Stimulated activated naive CD4-positive, alpha-beta T cell treated with Interleukin-2 at 50 U/mL for 16 hours (primary cell): ENCODE measurements at places on chromosomes 1 and 21.
A peak's percentile ranks its signal among the peaks of the same experiment; 100 is the strongest.

GRCh38 chr1:36553591-36554322 lies 71.0 kb upstream of the CSF3R start:
- peak; percentile 53 for DNase-seq

- DNase-seq, result no peak
Observed at GRCh38 chr1:86498281-86498680, 29.6 kb downstream of the CLCA1 start.

GRCh38 chr21:34824314-34824713 lies 155.5 kb downstream of the CLIC6 start:
- no peak for DNase-seq

GRCh38 chr1:21898326-21899200 lies 38.5 kb downstream of the HSPG2 start:
- DNase-seq, result no peak

- DNase-seq, result no peak
Observed at GRCh38 chr1:160398823-160399222, 1.5 kb upstream of the VANGL2 start.

DNA sequence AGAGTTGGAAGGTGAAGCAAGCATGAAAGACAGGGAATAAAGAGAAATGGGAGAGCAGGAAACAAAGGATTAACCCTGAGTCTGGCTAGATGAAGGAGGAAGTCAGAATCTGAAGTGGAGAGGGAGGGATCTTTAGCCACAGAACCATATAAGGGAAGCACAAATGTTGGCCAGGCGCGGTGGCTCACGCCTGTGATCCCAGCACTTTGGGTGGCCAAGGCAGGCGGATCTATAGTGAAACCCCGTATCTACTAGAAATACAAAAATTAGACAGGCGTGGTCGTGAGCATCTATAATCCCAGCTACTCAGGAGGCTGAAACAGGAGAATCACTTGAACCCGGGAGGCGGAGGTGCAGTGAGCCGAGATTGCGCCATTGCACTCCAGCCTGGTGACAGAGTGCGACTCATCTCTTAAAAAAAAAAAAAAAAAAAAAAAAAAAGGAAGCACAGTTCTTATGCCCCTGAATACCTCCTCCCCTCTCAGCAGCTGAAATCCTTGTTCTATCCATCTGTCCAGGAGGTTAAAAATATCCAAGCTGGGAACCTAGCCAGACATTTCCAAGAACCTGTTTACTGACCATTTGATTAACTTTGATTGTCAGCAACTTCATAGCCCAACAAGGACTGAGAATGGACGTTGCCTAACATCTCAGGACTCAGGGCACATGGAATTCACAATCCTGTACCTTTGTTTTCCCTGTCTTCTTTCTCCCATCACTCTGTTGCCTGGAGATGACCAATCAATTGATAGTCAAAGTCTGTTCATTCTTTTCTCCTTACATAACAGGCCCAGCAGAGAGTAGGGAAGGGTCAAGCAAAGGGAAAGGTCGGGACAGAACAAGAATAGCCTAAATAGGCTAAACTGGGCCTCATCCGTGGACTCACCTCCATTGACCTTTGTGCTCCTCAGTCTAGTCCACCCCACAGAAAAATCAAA lies 10.6 kb downstream of the TXNIP start:
- DNase-seq, result no peak

- no peak for DNase-seq
Observed at GRCh38 chr21:37710546-37711285, 205.5 kb downstream of the KCNJ6 start.

DNA sequence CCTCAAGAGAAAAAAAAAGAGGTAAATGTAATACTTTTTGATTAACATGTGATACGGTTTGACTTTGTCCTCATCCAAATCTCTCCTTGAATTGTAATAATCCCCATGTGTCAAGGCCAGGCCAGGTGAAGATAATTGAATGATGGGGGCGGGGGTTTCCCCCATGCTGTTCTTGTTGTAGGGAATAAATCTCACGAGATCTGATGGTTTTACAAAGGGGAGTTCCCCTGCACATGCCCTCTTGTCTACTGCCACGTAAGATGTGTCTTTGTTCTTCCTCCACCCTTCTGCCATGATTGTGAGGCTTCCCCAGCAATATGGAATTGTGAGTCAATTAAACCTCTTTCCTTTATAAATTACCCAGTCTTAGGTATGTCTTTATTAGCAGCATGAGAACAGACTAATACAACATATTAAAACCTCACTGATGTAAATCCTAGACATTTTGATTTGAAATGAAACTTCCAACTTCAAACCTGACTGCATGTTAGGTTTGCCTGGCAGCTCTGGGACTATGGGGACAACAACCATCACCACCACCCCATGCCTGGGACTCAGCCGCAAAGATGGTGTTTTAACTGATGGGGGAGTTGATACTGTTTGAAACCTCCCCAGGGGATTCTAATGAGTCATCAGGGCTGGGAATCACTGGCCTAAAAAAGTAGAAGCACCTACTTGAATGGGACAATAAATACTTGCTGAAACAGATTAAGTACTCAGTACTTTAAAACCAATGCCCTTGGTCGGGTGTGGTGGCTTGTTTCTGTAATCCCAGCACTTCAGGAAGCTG lies 32.8 kb upstream of the BACH1 start:
- DNase-seq, result peak; percentile 18

GRCh38 chr21:28641731-28642130 lies 350.9 kb downstream of the LTN1 start:
- no peak for DNase-seq

DNA sequence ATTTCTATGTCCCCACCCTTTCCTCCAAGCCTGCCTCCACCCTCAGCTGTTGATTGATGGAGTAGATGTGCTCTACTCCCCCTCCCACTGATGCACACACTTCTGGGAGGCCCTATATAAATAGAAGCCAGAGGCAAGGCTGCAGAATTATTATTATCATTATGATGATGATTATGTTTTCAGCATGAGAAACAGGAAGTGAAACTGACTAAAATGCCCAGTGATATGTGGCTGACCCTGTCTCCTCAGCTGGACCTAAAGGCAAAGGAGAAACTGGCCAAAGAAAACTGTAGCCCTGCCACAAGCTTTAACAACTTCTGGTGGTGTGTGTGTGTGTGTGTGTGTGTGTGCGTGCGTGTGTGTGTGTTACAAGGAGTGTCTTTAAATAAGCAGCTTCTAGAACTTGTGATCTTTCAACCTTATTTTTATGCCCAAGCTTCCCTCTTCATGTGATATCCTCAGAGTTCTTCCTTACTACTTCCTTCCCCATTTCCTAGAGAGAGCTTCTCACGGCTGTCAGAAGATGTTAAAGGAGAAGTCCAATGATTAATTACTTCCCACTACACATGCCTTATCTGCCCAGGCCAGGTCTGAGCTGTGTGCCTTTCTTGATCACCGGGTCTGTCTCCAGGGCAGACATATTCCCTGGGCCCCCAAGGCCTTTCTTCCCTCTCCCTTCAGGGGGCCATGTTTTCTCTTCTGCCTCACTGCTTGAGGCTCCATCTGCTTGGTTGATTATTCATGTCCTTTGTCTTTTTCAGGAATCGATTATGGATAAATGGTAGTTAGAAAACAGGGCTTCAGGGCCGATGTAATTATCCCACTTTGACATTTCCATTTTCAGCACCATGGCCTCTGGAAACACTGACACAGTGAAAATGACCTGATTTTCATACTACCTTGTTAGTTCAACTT lies 11.6 kb upstream of the MAPKAPK2 start:
- DNase-seq, result no peak

DNA sequence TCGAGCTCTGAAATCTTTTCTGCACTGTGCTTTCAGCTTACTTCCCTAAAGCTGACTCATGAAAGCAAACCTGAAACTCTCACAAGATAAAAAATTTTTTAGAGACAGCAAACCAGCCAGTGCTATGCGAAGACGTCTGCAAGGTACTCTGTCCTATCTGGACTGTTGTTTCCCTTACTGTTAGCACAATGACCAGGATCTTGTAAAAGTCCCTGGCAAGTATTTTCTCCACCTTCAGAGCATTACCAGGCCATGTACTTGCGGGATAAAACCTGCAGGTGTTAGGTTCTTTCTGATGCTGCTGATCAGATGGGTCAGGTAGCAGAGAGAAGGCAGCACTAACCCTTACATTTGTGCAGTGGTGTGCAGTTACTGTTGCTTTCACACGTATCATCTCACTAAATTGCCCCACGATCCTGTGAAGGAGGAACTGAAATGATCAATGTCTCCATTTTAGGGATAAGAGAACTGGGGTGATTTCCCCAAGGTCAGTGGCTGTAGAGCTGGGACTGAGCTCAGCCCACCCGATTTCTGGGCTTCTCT lies 56.6 kb downstream of the PLXNA2 start:
- no peak for DNase-seq

- no peak for DNase-seq
Observed at GRCh38 chr1:85576266-85576641, 4.3 kb upstream of the CCN1 start.

DNA sequence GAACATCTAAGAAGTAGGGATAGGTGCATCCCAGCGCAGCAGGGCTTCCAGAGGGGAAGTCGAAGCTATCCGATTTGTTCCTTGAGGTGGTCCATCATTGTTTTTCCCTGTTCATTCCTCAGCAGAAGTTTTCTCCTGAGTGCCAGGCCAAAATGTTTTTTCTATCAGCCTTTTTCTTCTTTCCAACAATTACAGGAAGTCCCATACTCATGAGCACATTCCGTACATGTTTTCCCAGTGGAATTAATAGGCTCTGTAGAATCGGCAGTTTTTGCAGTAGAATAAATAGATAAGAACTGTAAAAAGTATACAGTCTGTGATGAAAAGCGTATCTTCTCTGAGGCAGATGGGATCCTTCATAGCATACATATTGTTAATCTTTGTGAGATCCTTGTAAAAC lies 24.8 kb downstream of the CD101 start:
- DNase-seq, result no peak

GRCh38 chr1:212162635-212163034 lies 122.6 kb upstream of the PPP2R5A start:
- DNase-seq, result no peak

DNA sequence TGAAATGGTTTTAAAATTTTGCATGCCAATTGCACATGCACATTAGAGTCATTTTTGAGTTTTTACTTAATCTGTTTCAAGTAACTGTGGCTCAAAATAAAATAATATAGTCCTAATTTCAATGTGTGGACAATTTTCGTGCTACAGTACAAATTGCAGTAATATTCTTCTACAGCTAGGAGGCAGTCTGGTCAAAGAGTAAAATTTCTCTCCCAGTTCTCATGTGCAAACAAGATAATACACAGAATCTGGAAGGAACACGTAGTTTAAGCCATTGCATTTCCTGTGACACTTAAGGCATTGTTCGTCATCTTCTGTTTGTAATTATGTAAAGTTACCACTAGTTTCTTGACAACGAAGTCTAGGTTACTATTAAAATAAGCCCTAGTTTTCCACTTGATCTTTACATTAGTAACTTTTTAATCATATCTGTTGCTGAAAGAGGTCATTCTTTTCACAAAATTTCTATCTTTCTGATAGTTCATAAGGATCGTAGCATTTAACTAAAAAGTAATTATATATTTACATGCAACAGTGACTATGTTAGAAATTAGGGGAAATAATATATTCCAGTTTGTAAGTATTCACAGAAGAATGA lies 28.9 kb downstream of the ODR4 start:
- no peak for DNase-seq

DNA sequence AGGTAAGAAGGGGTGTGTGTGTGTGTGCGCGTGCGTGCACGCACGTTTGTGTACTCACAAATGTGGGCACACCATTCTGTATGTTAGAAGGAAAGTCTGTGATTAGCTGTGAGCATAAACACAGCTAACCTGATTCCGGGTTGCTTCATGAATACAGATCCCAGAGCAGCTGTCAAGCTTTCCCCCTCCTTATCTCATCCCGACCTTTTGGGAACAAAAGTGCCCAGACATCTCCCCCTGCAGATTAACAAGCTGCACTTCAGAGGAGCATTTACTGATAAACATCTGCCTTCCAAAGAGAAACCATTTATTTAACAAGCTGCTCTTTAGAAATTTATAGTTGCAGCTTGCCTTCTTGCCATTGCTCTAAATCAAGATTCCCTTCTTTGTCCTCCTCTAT lies 97.0 kb downstream of the MT1HL1 start:
- no peak for DNase-seq

DNA sequence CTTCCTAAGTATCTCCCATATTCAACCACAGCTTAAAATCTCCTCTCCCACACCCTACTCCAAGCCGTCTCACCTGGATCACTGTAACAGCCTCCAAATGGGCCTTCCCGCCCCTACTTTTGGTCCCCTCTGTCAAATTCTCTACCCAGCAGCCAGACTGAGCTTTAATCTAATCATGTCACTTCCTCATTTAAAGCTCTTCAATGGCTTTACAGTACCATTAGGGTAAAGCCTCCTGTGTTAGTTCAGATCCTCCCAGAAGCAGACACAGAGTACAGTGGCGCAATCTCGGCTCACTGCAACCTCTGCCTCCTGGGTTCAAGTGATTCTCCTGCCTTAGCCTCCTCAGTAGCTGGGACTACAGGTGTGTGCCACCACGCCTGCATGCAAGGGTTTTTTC lies 46.8 kb upstream of the PSEN2 start:
- DNase-seq, result no peak

DNA sequence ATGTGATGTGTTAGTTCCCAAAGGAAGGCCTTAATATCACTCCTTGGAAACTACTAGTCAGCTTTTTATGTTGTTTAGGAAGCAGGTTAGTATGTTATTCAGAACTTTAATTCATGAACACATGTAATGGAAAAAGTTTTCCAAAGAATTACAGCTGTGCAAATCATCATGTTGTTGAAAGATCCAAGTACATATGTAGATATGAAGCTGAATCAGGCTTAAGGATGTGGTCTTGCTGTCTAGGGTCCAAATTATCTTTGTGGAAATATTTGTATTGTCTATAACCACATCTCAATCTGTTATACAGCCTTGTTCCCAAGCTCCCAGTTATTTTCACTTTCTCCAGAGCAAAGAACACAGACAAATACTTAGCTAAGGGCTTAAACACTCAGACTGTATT lies 231.6 kb downstream of the TPR start:
- no peak for DNase-seq

- DNase-seq, result no peak
Observed at GRCh38 chr1:227038401-227038800, 98.3 kb downstream of the COQ8A start.

GRCh38 chr1:231990388-231990787 lies 363.8 kb downstream of the DISC1 start:
- DNase-seq, result no peak

- no peak for DNase-seq
Observed at GRCh38 chr1:165284454-165284853, 72.1 kb downstream of the LMX1A start.

DNA sequence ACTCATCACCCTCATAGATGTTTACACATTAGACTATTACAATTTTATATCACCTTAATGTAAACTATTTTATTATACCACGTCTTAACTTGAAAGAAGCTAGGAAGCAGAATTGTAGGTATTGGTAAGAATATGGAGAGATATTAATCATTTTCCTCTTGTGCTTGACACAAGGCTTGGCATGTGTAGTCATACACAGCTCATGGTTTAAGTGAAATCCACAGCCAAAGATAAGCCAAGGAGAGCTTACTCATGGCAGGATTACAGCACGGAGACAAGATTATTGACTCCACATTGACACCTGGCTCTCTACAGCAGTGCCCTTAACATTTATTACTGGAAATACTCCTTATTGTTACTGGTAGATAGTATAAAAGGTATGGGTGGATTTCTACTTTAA lies 68.4 kb upstream of the ADGRL4 start:
- DNase-seq, result no peak

- peak; percentile 41 for DNase-seq
Observed at GRCh38 chr1:174160109-174160473, 771 bp downstream of the RABGAP1L start.
